ENCODE measurements at places on chromosomes 4 and X.

DNA sequence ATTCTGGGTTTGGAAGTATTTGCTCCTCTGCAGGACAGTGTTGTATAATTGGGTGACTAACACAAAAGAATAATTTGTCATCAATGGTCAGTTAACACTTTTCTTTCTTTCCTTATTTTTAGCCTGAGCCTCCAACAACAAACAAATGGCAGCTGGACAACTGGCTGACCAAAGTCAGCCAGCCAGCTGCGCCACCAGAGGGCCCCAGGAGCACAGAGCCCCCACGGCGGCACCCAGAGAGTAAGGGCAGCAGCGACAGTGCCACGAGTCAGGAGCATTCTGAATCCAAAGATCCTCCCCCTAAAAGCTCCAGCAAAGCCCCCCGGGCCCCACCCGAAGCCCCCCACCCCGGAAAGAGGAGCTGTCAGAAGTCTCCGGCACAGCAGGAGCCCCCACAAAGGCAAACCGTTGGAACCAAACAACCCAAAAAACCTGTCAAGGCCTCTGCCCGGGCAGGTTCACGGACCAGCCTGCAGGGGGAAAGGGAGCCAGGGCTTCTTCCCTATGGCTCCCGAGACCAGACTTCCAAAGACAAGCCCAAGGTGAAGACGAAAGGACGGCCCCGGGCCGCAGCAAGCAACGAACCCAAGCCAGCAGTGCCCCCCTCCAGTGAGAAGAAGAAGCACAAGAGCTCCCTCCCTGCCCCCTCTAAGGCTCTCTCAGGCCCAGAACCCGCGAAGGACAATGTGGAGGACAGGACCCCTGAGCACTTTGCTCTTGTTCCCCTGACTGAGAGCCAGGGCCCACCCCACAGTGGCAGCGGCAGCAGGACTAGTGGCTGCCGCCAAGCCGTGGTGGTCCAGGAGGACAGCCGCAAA, 106.0 kb downstream of the KLHL8 start:
- no peak for DNase-seq

DNA sequence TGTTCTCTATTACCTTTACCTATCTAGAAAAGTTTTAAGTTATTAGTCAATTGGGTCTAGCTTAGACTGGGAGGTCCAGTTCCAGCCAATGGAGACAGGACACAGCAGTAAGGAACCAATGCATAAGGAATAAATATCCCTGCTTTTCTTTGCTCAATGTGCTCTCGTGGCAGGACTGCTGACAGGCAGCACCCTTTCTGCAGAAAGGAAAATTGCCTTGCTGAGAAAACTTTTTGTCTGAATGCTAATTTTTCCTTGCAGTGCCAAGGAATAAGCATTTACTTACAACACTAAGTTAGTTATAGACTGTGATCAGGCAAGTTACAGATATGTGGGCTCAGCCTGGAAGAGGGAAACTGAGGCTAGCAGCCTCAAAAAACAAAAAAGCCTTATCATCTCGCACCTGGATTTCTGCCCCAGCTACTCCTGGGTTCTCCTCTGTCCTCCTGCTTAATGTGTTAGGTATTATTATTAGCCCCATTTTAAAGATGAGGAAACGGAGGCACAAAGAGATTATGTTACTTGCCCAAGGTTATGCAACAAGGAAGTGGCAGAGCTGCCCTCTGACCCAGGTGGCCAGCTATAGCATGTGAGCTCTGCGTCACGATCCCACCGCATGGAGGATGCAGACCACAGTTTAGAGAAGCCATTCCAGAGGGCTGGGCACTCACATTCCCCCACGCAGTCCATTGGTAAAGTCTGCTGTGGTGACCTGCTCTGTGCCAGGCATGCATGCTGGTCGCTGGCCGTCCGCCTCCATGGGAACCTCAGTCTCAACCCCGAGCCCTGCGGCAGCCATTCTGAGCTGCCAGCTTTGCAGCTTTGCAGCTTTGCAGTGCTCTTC, 40.5 kb upstream of the C4orf50 start:
- no peak for DNase-seq

DNA sequence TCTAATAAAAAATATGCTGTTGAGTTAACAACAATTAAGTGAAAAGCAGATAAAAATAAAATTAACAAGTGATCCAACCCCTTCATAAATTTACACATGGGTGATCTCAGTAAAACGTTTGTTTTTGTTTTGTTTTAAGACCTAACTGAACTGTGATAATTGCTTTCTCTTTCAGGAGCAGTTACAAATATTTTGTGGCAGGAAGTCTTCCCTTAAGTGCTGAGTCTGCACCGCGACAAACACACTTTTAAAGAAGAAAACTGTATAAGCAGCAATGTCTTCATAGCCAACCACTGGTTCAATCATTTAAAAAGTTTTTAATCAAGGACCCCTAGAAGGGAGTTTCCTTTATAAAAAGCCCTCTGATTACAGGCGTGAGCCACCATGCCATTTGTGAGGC, 53.7 kb upstream of the NFKB1 start:
- no peak for DNase-seq

GRCh38 chr4:4984186-4984585, 35.1 kb downstream of the CYTL1 start:
- no peak for DNase-seq

DNA sequence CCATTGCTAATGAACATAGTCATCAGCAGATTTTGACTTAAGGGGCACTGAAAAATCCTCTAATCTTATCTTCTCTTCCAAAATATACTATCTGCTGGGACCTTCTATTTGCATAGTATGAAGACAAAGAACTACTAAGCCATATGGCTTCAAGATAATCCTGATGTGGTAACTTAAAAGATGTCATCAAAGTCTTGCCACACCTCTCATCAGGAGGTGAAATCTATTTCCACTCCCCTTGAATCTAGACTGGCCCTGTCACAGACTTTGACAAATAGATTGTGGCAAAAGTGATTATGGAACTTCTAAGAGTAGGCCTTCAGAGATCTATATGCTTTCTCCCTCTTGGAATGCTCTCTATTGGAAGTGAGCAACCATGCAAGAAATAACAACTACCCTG, 27.3 kb upstream of the TET2 start:
- DNase-seq: no peak

DNA sequence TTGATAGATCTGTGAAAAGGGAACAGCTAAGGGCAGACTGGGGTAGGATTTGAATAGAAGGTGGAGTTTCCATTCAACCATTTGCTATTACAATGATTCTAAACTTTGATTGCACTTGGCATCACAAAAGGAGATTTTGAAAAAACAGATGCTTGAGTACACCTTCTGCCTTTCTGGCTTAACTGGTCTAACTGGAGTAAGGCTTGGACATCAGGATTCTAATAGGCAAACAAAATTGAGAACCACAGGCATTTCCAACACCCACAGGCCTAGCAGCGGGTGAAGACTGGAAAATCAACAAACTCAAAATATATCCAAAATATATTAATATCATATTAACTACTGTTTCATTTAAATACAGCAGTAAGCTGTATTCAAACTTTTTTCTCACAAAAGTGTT, 1.9 kb upstream of the VEGFC start:
- no peak for DNase-seq

DNA sequence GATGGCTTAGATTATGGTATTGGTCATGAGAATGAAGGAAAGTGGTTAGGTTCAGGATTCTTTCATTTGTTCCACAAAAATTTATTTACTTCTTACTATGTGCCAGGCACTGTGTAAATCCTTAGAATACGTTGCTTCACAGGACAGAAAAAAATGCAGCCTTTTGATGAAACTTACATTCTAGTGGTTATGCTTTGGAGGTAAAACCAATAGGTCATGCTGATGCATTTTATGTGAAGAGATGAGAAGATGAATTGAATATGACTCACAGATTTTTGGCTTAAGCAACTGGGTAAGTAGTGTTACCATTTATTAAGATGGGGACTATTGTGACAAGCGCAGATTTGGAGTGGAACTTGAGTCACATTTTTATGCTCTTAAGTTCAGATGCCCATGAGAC, 165.3 kb downstream of the GLRA2 start:
- DNase-seq: no peak

DNA sequence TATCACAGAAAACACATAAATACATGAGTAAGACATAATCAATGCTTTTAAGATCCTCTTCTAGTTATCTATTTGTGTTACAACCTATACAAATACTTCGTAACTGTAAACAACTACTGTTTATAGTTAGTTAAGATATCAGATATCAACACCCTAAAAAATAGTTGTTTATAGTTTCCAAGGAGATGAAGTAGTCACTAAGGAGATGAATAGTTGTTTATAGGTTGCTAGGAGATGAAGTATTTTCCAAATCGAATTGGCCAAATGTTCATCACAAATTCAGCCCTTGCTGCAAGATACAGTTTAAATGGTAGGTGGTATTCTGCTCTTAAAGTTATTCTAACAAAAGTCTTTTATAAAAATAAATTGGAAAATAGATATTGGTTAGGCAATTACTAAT, 618.2 kb upstream of the PCDH10 start:
- DNase-seq: no peak

GRCh38 chr4:8171984-8172924, 13.6 kb upstream of the ABLIM2 start:
- DNase-seq: no peak

GRCh38 chr4:109301651-109302360, 652 bp downstream of the COL25A1 start:
- DNase-seq: no peak

- no peak for DNase-seq
These were observed 11.3 kb downstream of the TMEM255A start for GRCh38 chrX:120299928-120300327.

- DNase-seq: peak; percentile 51
These were observed 21.8 kb upstream of the AREG start for GRCh38 chr4:74423104-74423503.

GRCh38 chrX:47831788-47832187, 4.9 kb upstream of the ZNF81 start:
- DNase-seq: peak; percentile 18

DNA sequence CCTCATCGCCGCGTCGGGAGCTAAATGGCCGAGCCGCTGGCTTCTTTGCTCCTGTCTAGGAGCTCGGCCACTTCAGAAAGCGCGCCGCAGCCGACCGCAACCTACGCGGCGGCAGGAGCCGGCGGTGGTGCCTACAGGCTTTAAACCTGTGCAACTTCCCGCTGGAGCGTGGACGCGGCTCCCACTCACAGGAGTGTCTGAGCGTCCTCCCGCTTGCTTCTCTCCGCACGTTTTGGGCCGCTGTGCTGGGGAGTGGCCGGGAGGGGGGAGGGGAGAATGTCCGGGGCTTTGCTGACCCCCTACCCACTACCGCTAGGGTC, 1.0 kb downstream of the NHSL2 start:
- DNase-seq: no peak

- no peak for DNase-seq
These were observed 68.8 kb upstream of the CLNK start for GRCh38 chr4:10753336-10753735.

DNA sequence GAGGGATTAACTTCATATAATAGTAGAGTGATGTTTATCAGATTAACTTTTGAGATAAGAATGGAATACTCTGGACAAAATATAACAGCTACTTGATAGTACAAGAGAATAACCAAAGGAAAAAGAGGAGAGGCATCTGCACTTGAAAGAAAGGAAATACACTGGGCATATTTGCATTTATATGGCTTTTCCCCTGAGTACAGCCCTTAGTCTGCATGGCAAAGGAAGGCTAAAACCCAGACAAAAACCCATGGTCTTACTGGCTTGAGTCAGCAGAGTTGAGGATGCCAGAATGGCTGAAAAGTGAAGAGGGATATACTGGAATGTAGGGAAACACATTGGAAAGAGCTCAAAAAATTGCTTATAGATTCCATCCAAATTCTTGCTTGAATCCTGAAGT, 101.6 kb downstream of the COL4A5 start:
- no peak for DNase-seq

DNA sequence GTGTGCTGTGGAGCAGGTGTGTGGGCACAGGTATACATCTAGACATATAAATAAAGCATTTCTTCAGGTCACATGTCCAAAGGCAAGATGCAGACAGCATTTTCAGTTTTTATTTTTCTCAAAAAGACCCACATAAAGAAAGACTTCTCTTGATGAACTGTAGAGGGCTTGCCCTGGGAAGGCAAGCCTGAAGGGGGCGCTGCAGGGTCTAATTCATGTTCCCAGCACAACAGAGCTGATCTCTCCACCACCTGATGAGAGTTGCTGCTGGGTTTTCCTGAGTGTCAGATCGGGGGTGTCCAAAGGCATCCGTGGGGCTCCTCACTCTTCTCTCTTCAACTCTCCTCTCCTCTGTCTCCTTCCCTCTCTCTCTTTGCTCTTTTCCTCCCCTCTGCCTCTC, 26.6 kb downstream of the ADRA2C start:
- DNase-seq: no peak

DNA sequence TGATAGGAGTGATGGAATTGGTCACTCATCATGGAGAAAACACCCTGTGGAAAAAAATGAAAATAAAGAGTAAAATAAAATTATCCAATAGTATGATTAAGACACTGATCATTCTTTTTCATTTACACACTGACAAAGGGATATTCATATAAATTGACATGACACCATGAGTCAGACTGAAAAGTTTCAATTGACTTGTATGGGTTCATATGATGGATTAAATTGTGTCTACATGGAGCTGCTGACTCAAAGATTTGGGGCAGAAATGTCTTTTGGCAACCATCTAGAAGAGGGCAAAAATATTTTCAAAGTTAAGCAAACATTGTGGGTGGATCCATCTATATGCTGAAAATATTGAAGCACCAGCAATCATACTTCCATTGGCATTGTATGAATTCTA, 153.4 kb upstream of the PPP3CA start:
- no peak for DNase-seq

- no peak for DNase-seq
These were observed 19.2 kb upstream of the WFS1 start for GRCh38 chr4:6250235-6250983.

- DNase-seq: no peak
These were observed 24.1 kb downstream of the CCDC149 start for GRCh38 chr4:24888475-24889344.

- DNase-seq: no peak
These were observed 323.1 kb downstream of the MAPK10 start for GRCh38 chr4:86036736-86037135.

DNA sequence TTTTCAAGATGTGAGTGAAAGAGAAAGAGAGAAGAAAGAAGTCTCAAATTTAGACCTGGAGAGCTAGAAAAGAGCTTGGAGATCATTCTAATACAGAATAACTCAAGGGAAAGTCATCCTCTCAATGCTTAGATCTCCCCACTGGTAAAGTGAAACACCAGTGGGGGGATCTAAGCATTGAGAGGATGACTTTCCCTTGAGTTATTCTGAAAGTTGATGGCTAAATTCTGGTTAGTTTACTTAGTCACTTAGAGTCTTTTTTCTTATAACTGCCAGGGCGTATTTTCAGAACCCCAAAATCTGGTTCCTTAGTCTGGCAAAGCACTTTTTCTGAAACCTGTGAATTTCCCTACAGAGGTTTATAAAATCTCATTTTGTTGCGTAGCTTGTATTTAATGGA, 198.6 kb downstream of the ARHGAP24 start:
- no peak for DNase-seq

DNA sequence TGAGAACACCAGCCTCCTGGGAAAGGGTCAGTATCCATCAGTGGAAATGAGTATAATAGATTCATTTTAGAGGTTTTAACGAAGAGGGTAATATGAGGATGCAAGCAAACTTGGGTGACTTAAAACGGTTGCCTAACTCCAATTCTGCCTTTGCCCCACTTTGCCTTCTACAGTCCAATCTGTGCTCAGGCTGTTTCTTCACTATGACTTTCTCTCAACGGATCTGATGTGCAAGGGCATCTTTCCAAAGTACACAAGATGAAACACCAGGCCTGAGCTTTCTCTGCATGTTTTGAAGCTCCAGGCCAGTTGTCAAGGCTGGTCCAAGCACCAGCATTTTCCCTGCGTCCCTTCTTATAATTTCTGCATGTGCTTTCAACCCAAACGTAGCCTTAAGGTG, 68.0 kb upstream of the TMEM164 start:
- DNase-seq: no peak

Data from left ventricle myocardium inferior (tissue), 1 donor.